Aorta (tissue), 5 donors: ENCODE measurements at places on chromosomes 3 and 15. TPM values are rescaled to one million over a fixed set of nuclear protein-coding genes. Genes with fewer than 3 reads are reported as not detected.

The POLQ gene
- total RNA-seq = 0.23 TPM

The SRGAP3 gene
- 11.7 TPM for total RNA-seq

The PLSCR5 gene
- not detected for total RNA-seq

The SOX14 gene
- total RNA-seq = not detected

The PCLAF gene
- total RNA-seq = 0.91 TPM

The NRG4 gene
- total RNA-seq = not detected

The MED12L gene
- total RNA-seq = 2.3 TPM

The SCN5A gene
- total RNA-seq = 0.45 TPM

DNA sequence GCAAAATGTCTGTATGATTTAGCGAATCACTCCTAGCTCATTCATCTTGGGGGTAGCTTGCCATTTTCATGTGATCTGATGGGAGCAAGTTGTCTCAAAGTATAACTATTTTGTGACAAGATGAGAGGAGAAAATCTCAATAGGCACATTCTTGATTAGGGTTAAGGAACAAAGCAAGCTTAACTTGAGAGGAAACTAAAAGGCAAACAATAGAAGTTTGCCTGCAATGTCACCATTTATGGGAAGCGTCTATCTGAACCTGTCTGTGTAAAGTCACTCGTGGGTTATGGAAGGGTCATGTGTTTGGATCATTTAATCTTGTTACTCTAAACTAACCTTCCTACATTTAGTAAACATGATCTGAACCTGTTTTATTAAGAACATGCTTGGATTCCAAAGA is 232.5 kb downstream of the CDIN1 start:
- DNase-seq = no peak

DNA sequence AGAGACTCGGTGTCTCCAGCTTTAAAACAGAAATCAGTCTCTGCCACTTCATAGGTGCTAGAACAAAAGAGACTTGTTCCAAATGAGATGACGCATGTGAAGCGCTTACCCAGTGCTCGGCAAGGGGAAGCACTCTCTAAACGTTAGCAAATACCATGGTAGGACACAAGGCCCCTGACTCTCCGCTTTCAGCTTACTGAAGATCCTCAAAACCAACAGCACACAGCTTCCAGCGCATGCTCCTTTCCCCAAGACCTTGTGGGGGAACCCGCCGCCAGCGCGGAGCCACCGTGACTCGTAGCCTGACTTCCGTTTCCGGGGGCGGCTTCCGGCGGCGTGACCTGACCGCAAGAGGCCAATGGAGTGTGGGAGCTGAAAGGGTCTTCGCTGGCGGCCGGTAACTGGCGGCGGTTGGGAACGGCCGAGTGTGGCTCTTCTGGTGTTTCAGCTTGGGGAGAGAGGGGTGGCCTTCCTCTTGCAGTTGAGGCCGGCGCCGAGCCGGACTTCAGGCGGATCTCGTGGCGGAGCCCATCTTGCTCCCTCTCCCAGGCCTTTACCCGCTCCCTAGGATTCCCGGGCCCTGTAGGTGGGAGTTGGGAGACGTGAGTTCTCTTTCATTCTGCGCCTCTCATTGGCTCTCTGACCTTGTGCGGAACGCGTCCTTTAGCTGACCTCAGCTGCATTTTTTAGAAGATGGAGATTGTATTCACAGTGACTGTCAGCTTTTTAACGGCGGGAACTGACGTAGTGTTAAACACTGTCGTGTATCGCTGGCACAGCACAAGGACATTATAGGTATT is at the start of gene THUMPD3:
Gene THUMPD3, plus strand, starts transcription at position 324 of the 800 bp plus-strand sequence. CDS start 2,015 bp downstream, outside the sequence.
- peak; percentile 98 for DNase-seq

- no peak for DNase-seq
Observed at GRCh38 chr3:194505791-194506415, 19.1 kb upstream of the ATP13A3 start.

DNA sequence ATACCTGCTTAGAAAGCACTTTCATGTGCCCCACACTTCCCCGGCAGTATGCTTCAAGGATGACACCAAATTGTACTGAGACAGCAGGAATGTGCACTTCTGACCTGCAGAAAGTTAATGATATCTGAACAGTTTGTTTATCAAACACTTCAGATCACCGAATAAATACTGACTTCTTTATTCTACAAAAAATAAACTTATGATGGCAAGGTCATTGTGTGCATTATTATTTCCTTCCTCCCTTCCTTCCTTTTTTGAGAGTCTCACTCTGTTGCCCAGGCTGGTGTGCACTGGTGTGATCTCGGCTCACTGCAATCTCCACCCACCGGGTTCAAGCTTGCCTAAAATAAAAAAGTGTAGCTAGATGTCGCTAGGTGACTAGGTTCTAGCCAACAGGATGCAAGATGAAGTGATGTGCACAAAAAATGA is 80.3 kb downstream of the FAIM start:
- no peak for DNase-seq

- peak; percentile 86 for DNase-seq
Observed at GRCh38 chr3:52021489-52022268, 26.0 kb upstream of the RPL29 start.

- DNase-seq = no peak
Observed at GRCh38 chr3:59695860-59696259, 646.0 kb upstream of the CFAP20DC start.

DNA sequence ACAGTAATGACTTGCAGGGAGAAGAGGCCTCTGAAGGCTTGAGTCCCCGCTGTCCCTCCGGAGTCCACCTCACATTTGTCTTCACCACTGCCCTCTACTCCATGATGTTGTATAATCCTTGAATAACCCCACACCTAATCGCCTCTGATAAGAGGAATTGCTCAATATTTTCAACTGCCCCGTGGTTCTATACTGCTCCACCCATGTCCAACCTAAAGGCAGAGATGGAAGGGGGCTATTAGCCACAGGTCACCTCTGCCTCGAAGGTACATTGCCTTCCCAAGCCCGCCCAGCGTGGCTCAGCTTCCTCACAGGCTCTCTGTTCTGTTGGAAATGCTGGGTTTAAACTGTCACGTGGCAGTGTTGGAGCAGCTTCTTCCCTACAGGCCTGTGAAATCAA is 12.4 kb downstream of the TLR9 start:
- DNase-seq = no peak

DNA sequence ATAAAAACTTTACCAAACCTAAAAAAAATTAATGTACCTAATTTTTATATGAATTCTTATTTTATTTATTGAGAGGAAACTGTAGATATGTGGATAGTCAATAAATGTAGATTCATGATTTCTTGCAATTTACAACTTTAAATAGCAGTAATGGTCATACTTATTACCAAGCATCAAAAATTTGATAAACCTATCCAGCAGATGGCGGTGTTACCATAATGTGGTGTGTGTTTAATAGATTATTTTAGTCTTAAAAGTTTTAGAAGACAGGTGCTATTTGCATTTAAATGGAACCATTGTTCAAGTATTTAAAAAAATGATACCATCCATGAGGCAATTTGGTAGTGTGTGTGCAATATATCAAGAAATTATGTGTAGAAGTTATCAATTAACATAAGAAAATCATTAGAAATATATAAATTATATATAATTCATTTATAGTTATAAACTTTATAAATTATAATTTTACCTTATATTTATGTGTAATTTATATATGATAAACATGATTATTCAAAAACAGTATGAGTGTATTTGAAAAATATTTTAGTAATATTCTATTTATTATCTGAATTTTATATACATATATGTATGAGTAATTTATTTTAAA is 176.0 kb upstream of the BCHE start:
- DNase-seq = no peak

DNA sequence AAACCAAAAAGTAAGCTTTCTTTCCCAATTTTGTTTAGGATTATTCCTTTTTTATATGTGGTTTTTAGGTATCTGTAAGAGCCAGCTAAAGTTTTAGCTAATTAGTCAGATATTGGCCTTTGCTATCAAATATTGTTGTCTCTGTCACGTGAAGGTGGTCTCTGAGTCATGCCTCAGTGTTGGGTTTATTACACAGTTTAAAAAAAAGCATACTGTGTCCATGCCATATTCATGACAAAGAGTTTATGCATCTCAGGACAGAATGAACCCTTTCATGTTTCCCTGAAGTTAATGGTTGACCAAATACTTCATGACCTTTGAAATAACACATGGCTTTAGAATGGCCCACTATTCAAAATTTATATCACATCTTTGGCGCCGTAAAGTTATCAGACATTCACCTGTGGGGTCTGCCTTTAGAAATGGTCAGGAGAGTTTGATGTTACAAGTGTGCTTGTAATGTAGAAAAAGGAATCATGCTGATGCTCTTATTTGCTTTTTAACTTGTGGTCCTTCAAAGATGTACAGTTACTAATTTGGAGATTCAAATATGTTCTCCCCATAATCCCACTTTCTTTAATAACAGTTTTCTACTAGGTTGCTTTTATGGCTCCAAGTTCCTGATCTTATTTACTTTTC is 101.5 kb downstream of the MYRIP start:
- no peak for DNase-seq

GRCh38 chr15:78623786-78624497 is 3.1 kb upstream of the CHRNA3 start:
- DNase-seq = no peak

GRCh38 chr15:54638666-54639065 is 558.1 kb downstream of the RSL24D1 start:
- no peak for DNase-seq

DNA sequence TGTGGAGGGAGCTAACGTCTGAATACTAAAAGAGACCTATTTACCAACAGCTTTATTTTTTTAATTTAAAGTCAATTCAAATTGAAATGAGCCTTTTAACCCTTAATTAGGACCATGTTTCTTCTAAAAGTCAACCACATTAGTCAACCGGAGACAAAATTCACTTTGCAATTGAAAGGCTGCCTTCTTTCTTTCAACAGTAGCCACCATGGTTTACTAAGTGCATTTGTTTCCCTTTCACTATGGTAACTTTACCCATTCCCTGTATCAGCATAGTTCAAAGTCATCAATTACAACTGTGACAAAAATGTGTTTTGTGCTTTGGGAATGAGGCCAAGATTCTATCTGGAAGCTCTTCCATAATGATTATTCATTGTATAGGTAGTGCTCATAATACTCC is 225.4 kb downstream of the EPHA3 start:
- DNase-seq = no peak

GRCh38 chr3:46595819-46596314 is 16.5 kb upstream of the FAM240A start:
- DNase-seq = no peak

DNA sequence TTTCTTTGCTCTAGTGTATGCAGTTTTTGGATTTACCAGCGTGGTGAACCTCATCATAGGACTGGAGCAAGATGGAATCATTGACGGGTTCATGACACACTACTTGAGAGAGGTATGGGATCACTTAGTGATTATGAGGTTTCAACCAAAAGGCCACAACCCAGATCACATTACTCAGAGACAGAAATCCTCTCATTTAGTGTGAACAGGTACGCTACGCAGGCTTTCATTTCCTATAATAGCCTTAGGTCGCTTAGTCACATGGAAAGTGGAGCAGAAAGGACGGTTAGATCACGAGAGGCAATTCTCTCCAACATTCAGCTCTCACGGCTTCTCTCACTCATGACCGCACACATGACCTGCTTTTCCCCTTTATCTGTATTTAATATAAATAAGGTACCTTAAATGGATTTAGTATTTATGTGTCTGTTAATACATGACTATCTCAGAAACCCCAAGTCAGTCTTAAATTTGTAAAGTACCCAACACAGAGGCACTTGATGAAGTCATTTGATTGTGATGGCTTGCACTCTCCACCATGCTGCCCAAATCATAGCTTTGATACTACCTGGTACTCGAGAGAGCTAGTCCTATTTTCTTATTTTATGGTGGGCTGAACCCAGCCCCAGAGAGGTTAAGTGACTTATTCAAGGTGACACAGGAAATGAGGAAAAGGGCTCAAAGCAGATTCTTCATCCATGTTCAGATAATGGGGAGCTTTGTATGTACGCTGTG is 8.6 kb downstream of the TM6SF1 start:
- DNase-seq = no peak

DNA sequence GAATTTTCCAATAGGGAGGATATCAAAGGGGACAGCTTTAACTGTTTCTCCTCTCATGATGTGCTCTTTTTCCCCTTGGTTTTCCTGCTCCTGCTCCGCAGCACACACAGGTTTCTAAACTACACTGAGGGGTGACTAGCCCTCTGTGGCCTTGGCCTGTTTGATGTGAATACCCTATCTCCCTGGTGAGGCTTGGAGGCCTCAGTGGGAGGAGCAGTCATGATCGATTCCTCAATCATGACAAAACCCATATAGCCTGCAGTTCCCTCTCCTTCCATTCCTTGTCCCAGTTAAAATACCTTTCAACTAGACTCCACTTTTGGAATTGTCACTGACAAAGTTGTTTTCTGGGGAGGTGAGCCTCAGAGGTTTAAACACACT is 24.0 kb upstream of the USP3 start:
- no peak for DNase-seq

GRCh38 chr15:95439922-95440376 is 890.6 kb upstream of the NR2F2 start:
- DNase-seq = no peak

- peak; percentile 58 for DNase-seq
Observed at GRCh38 chr3:31166249-31166885, 271.9 kb upstream of the GADL1 start.

DNA sequence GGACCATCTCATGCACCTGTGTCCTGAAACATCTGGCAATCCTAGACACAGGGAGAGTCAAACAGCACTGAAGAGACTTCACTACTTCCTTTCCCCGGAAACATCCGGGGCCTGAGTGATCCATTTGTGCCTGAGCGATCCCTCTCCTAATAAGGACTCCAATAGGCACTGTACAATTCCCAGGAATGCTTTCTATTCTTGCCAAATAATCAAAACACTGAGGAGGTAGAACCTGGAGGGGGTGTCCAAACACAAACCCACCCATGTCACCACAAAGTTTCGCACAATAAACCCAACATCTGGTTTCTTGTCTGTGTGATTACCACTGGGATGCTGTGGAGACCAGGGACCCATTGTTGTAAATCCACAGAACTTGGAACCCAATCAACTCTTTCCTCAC is 205.0 kb downstream of the OPA1 start:
- no peak for DNase-seq

- DNase-seq = no peak
Observed at GRCh38 chr15:48090666-48091065, 30.1 kb upstream of the SLC24A5 start.
